GM20000 (cell line): ENCODE measurements at places on chromosomes 5 and 9.

- DNase-seq = no peak
Measured at GRCh38 chr9:135214706-135215105, 127.2 kb downstream of the OLFM1 start.

DNA sequence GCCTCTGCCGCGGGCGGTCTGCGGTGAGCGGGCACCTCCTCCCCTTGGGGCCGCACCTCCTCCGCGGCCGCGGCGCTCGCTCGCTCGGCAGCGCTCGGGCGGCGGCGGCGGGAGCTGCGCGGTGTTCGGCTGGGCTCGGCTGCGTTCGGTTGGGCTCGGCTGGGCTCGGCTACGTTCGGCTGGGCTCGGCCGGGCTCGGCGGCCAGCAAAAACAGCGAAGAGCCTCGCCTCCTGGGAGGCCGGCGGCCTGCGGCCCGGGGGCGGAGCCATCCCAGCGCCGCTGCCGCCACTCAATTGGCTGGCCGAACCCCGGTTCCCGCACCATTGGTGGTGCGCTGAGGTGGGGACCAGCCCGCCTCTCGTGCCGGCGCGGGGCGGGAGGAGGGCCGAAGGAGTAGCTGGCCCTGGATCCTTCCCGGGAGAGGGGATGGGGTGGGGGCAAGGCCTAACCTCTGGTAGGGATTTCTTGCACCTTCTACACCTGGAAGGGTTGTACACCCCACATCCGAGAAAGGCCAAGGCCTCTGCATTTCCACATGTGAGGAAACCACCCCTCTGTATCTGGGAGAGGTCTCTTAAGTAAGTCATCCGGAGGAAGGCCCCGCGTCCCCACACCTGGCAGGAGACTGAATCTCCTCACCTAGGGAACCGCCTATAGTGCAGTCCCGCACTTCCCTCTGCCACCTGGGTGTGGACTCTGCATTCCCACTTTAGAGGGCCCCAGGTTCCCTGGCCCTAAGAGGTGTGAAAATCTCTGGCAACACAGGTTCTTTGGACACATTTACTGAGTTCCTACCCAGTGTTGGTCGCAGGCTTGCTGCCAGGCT is at the start of gene ENHO:
ENHO (minus strand) TSS at position 20 of the 827 bp plus-strand sequence. CDS start 1,295 bp downstream, outside the sequence.
- DNase-seq = peak; percentile 94

- no peak for DNase-seq
Measured at GRCh38 chr5:54616518-54617220, 99.1 kb downstream of the SNX18 start.

DNA sequence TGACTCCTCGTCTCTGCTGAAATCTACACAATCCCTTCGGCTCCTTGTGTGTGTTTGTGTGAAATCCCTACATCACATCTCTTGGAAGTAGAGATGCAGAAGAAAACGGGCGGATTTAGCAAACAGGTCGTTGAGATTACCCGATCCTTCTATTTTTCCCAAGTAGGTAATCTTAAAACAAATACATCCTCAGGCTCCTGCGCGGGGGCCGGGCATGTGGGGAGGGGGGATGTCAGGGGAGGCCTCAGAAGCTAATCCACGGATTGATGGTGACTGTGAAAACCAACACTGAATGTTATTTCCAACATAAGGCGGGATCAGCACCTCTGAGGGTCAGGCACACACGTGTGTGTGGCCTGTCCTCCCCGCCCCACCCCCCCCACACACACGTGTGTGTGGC is 137.8 kb downstream of the ROR2 start:
- DNase-seq = no peak

DNA sequence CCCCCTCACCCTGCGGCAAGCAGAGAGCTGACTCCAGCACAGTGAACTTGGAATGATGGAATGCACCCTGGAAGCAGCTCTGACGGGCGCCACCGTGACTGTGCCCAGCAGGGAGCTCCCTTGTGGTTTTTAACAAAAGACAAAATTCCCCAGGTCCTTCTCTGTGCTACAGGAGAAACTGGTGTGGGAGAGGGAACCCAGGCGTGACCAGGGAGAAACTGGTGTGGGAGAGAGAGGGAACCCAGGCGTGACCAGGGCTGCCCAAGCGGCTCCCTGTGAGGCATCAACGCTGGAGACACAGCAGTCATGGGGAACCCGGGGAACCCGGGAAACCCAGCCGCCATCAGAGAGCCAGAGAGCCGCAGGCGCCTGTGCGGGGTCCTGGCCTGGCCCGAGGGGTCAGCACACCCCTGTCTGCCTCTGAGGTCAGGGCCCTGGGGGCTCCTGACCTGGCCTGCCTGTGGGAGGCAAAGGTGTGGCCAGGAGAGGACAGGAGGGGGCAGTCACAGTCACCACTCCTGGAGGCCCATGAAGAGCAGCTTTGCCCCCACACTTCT is 3.1 kb upstream of the AHRR start:
- peak; percentile 41 for DNase-seq

- no peak for DNase-seq
Measured at GRCh38 chr5:107604990-107605389, 65.7 kb downstream of the EFNA5 start.

DNA sequence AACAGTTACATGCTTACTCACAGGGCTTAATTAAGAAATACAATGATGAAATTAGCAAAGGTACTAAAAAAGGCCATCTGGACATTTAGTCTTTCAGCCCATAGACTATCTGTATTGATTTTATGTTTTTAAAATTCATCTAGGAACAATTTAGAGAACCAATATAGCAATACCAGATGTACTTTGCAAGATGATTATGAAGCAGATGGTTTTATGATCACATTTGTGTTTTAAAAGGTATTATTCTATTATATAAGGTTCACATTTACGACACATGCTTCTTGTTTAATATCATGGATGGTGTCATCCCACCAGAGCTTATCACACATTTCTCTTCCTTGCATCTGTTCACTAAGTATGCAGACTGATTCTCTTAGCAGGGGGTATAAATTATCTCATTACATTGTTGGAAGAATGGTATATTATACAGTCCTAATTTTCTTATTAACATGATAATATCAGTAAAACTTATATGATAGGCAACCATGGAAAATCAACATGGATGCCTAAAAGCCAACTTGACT is 21.1 kb upstream of the SRFBP1 start:
- DNase-seq = no peak

DNA sequence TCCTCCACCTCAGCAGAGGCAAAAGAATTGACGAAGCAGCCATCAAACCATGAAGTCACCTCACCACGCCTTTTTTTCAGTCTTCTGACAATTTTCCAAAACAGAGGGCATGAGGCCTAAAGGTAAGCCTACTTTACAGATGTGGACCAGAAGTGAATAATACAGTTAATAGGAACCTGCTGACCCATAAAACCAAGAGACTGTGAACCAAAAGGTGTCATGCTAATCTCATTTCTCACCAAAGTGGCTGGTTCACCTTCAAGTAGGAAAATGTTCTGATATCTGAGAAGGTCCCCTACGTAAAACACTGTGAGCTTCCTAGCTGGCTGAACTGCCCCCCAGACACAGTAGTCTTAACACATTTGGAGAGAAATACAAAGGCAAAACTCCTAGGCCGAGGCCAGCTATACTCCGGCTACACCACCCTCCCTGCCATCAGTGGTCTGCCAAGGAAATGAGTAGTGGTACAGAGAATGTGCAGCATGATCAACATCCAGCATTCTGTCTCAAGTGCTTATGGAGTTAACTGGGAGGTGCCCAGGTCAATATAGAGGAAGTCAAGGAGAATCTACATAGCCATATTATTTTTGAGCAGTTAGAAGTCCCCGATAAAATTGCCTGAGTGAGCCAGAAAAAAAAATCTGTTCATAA is 19.3 kb upstream of the F2RL2 start:
- DNase-seq = no peak

DNA sequence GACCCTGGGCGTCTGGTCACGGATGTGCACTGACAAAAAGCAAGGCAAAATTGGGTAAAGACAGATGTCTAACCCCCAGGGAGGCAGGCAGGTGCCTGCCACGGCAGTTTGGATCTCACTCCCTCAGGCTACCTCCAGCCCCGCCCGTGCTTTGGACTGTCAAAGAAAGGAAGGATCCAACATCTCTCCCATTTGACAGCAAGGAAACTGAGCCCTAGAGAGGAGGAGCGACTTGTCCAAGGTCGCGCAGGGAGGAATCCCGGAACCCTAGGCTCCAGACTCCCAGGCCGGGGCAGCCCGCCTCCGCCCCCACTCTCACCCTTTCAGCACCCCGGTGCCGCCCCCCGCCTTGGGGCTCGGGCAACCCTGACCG is 376 bp downstream of the GOLGA1 start:
- DNase-seq = peak; percentile 53

DNA sequence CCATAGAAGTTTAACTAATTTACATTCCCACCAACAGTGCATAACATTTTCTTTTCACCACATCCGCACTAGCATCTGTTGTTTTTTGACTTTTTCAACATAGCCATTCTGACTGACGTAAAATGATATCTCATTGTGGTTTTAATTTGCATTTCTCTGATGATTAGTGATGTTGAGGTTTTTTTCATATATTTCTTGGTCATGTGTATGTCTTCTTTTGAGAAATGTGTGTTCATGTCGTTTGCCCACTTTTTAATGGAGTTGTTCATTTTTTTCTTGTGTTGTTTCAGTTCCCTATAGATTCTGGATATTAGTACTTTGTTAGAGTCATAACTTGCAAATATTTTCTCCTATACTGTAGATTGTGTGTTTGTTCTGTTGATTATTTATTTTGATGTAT is 163.4 kb downstream of the FER start:
- no peak for DNase-seq

DNA sequence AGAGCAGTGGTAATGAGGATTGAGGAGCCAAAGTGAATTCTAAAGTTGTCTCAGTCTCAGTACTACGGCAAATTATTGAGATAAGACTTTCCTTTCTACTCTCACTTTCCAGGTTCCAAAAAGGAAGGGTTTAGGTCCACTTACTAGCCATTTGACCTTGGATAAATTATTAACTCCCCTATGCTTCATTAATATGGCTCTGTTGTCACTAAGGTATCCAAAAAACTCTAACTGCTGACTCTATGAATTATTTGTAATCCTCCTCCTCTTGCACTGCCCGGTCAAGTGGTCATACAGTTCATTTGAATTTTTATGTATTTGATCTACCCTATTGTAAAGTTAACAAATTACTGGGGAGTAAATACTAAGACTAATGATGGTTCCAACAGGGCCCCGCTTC is 17.7 kb upstream of the UGCG start:
- DNase-seq = no peak

- DNase-seq = no peak
Measured at GRCh38 chr5:158807946-158808345, 291.8 kb downstream of the EBF1 start.

- DNase-seq = no peak
Measured at GRCh38 chr5:54577528-54577927, 60.0 kb downstream of the SNX18 start.

- DNase-seq = no peak
Measured at GRCh38 chr9:99425923-99426842, 204.1 kb downstream of the SEC61B start.

DNA sequence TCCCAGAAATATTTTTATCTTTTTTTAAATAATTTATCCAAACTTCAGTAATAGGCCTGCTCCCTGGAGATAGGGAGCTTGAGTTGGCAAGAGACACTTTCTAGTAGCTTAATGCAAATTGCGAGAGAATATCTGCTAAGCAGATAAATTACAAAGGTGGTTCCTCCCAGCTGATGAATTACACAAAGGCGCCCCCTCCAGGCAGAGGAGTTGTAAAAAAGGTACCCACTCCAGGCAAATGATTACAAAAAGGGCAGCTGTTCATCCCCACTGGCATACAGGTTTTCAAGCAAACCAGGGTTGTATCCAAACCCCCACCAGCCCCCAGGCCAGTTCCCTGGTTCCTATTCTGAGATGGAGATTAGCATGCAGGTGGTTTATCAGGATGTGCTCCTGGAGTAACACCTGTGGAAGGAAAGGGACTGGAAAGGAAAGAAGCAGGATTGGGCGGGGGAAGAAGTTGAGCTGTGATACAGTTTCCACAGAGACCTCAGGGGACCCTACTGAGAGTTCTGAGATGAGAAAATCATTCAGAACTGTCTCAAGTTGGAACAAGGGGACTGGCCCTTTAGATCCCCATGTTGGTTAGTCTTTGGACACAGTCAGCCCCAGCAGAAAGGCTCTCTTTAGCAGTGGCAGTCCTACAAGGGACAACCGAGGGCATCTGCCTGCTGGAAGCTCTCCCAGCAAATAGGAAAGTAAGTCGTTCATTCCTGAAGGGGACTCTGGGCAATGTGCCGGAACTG is 25.5 kb downstream of the ESM1 start:
- DNase-seq = peak; percentile 14

DNA sequence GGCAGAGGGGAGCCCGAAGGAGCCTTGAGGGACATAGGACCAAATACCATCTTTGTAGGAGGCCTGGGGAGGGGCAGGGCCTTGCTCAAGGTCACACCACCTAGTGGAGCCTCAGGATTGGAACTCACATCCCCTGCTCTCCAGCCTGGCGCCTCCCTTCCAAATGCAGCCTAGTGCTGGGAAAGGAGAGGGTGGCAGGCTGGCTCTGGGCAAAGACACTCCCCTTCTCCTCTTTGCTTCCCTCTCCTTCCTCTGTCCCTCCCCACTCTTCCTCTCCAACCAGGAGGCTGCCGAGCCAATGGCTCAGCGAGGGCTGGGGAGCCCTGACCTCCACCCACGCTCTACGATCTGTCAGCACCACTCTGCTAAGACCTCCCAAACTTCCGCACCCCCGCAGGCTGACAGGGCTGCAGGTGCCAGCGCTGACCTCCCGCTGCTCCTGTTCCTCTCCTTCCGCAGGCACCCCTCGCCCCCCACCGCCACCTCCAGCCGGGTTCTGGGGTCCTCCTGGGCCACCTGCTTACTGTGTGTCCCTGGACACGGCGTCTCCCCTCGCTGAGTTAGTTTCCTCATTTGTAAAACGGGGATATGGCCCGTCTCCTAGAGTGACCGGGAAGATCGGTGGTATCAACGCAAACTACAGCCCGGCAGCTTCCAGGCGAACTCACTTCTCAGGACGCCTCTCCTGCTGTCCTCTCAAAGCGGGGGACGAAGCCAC is 52.9 kb downstream of the C9orf50 start:
- no peak for DNase-seq

DNA sequence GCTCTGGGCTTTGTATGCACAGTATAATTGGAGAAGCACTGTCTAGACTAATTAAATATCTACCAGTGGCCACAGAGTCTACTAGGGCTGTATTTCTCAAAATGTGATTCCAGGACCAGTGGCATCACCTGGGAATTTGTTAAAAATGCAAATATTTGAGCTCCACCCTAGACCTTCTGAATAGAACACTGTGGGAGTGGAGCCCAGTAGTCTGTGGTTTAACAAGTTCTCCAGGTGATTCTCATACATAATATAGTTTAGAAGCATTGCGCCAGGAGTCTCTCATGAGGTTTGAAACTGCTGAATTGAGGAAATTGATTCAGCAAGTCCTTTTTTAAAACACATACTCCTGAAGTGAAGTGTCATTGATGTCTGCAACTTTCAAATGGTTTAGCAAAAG is 74.7 kb downstream of the FCHO2 start:
- DNase-seq = no peak

DNA sequence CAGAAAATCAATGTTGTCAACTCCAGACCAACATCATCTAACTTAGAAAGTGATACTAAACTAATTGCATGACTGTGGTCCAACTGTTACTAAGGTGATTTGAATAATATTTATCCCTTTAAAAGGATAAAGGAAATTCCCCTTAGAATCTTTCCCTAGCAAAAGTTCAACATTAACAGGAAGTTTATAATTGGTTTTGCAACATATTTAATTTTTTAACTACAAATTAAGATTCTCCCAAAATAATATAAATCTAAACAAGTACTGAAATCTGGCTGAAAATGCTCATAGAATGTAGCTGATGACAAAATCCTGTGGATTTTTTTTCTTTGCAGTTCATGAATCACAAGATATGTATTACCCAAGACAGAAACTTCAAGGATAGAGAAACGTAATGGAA is 151.4 kb downstream of the LPAR1 start:
- DNase-seq = no peak

GRCh38 chr5:83657807-83658525 is 62.7 kb downstream of the HAPLN1 start:
- DNase-seq = no peak

- DNase-seq = no peak
Measured at GRCh38 chr5:156170351-156170961, 156.5 kb upstream of the SGCD start.
